ENCODE measurements at places on chromosomes 5 and 9.

GRCh38 chr5:28542987-28543386, 1504.6 kb upstream of the CDH9 start:
- no peak for DNase-seq

- no peak for DNase-seq
Measured at GRCh38 chr5:123033157-123033671, 3.3 kb downstream of the PPIC start.

GRCh38 chr5:80238097-80238496, 17.8 kb downstream of the SERINC5 start:
- no peak for DNase-seq

GRCh38 chr9:131091352-131091992, 4.9 kb upstream of the AIF1L start:
- no peak for DNase-seq

- DNase-seq: no peak
Measured at GRCh38 chr5:107621089-107621488, 49.6 kb downstream of the EFNA5 start.

GRCh38 chr5:6781716-6782115, 68.5 kb downstream of the TENT4A start:
- DNase-seq: no peak

DNA sequence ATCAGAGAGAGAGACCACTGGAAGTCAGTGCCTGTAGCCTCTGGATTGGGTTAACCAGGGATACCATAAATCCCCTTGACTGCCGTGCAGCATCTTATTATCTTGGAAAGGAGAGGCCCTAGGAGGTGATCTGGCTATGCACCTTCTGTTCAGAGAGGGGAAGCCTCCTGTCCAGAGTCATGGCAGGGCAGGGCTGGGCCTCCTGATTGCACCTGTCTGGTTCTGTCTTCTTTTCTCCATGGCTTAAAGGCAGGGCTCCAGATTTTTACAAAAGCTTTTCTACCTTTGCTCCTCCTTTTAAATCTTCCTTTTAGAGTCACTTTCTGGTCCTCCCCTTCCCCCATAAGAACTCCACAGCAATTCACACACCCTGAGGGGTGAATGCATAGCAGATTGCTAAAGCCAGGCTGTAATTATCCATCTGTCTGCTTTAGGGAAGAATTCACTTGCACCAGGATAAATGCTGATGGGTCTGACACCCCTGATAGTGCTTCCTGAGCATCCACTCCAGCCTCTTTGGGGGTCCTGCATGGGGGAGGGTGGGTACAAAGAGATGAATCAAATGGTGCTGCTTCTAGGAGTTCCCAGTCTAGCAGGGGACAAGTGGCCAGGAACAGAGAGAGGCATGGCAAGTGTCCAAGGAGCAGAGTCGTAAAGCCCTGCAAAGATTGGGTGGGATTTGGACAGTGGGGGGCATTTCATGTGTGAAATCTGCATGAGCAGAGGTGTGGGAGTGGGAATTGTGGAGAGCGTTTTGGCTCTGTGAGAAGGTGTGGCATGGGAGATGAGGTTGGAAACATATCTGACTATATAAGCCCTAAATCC, 141.3 kb upstream of the ALDH1B1 start:
- DNase-seq: no peak

- DNase-seq: no peak
Measured at GRCh38 chr5:160036243-160036642, 27.3 kb downstream of the TTC1 start.

GRCh38 chr9:77679088-77679487, 31.0 kb upstream of the GNA14 start:
- DNase-seq: no peak

DNA sequence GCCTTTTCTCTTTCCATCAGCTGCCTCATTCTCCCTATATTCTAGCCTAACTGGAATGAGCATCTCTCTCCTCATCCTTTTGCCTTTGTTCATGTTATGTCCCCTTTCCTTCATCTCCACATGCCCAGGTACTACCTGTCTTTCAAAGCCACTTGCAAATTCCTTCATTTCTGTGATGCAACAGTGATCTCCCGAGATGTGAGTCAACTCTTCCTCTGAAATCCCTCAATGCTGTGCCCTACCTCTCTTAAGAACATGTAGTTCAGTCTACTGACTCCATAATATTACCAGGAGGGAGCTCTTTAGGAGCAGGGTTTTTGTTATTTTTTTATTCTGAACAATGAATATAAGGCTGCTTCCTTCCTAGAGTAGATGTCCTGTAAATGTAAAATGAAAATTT, 91.6 kb downstream of the ZNF462 start:
- DNase-seq: no peak

- DNase-seq: no peak
Measured at GRCh38 chr9:34518896-34519295, 3.9 kb downstream of the ENHO start.

DNA sequence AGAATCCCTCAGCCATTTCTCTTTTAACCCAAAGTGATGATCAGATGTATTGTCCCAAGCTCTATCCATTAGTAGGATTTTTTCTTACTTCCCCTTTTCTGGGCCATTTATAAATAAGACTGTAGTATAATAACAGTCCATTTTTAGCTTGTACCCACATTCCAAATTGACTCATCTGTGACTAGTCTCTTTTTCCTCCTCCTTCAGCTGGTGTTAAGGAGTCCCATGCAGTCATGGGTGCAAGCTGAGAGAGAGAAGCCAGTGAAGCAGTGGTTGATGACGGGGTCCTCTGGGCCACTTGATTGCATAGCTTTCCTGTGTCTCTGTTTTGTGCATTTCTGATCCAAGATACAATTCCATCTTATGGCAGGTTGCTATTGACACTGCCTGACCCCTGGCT, 476.0 kb upstream of the CD180 start:
- DNase-seq: no peak

GRCh38 chr9:129311643-129312042, 133.6 kb upstream of the IER5L start:
- DNase-seq: no peak

DNA sequence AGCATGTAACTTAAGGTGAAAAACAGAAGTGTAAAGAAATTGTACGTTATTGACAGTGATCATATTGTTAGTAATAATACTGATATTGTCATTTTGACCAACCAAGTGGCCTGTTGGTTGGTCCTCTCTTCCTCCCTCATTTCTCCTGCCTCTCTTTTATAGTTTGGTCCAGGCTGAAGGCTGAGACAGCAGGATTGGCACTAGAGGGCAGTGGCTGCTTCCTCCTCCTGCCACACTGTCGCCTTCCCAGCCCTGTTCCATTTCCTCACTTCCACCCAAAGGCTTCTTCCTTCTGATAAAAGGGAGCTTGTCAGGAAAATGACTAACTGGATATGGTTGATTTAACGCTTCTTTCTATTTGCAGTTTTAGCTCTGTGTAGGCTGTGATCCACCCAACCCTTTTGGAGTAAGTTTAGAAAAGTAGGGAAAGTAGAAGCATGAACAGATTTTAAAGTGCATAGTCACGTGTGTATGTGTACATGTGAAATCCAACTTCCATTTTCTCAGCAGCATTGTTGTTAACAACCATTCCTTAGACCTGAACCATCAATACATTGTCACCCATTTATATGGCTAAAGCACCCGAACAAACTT, 35.6 kb downstream of the PTCD2 start:
- no peak for DNase-seq

- DNase-seq: no peak
Measured at GRCh38 chr9:102521097-102521755, 473.9 kb upstream of the CYLC2 start.

DNA sequence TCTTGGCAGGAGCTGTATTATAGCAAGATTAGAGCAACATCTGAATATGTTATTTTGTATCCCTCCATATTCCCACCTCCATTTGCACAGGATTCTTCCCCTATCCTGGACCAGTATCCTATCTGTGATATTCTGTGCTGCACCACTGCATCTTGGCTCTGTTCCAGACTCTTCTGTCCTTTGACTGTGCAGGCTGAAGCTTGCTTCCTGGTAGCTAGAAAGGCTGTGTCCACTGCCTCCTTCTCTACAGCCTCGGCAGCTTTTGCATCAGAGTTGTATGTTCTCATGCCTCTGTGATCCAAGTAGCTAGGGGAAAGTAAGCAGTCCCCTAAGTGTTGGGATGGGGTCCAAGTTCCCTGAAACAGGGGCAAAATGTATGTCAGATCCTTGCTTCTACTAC, 104.1 kb downstream of the GAS1 start:
- no peak for DNase-seq

DNA sequence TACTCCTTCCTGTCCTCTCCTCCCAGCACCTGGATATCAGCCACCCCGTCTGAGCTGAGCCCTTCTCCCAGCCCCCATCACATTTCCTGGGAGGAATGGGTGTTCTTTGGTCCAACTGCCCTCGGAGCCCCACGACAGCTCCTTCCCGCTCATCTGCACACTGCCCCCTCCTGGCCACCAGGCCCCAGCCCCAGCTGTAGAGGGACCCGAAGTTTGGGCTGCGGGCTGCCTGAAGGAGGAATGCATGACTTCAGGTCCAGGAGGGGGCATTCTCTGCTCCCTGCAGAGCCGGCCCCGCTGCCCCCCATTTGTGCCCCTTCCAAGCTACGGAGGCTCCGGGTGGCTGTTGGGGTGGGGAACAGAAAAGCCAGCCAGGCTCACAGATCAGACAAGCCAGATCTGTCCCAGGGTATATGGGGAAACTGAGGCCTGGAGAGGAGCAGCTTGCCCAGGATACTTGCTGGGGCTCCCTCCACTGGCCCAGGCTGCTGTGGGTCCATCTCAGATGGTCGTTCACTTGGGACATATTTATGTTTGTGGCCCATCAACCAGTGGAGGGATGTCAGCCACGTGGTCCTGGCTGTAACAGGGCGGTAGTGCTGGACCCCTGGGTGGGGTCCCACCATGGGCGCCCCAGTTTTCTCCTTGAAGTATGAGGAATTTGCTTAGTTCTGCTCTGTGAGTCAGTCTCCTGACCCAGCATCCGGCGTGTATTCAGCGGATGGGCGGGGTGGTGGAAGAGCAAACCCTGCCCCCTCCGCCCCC, 33.1 kb downstream of the DAB2IP start:
- DNase-seq: no peak

DNA sequence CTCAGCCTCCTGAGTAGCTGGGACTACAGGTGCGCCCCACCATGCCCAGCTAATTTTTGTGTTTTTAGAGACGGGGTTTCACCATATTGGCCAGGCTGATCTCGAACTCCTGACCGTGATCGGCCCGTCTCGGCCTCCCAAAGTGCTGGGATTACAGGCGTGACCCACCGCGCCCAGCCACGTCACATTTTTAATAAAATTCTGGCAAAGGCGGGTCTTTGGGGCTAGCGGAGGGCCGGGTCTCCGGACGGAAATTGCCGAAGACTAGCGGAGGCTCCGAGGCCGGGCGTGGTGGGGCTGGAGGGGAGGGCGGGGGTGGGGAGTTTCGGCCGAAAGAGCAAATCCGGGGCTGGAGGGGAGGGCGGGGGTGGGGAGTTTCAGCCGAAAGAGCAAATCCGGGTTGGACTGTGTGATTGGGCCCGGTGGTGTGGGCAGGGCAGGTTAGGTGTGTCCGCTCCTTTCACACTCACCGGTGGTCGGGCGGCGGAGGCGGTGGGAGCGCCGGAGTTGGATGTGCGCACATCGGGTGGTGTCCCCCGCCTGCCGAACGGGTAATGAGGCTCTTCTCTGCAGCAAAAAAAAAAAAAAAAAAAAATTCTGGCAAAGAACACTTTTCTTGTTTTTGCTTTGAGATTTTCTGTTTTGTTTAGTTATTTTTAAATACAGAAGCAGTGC, 27.1 kb downstream of the RUFY1 start:
- no peak for DNase-seq

DNA sequence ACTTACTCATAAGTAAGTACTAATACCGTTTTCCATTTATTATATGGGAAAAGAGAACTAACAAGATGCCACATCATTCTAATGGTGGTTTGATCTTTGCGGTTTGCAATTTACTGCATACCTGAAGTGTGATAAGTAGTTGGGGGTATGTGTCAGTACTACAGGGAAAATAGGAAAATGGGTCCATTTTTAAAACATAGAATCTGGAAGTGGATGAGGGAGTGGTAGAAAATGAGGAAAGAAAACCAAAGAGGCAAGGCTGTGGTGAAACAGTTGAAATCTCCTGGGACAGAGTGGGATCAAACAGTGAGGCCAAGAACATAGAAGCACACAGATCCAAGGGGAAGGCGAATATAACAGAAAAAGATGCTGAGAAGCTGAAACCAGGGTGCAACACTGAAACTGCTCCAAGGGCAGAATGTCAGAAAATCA, 6.7 kb downstream of the ADAMTSL1 start:
- no peak for DNase-seq

GRCh38 chr5:154478224-154478565, at the start of gene HAND1:
Gene HAND1, minus strand, starts transcription at chr5:154478227. Its CDS starts 219 bp downstream, at chr5:154478008.
- no peak for DNase-seq

DNA sequence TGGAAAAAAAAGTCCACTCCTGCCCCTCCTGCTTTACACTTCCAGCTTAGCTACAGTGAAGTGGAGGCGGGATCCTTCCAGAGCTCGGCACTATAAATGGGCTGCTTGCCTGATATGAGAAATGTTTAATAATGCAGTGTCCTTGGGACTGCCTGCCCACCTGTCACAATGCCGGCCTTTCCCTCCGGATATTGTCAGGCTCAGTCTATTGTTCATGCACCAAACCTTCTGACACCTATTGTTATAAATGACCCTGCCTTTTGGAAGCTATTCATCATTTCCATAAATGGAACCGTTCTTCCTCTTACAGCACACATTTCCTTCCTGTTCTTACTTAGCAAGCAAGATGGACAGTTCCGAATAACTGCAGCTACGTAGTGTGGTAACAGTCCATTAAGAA, 146.3 kb downstream of the DMAC1 start:
- no peak for DNase-seq

DNA sequence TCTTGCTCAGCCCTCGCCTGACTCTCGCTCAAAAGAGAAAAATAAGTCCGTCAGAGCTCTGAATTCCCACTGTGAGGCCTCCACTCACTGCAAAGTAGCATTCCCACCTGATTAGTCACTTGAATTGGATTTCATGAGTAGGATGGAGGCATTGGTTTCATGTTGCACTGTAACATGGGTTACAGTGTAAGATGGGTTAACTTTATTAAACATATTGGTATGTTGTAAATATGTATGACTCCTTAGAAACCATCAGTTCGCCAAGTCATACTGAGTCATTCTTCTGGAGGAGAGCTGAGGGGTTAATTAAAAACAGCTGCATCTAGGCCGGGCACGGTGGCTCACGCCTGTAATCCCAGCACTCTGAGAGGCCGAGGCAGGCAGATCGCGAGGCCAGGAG, 93.8 kb upstream of the BNC2 start:
- no peak for DNase-seq

GRCh38 chr9:118961857-118962256, 407.4 kb downstream of the BRINP1 start:
- DNase-seq: no peak

DNA sequence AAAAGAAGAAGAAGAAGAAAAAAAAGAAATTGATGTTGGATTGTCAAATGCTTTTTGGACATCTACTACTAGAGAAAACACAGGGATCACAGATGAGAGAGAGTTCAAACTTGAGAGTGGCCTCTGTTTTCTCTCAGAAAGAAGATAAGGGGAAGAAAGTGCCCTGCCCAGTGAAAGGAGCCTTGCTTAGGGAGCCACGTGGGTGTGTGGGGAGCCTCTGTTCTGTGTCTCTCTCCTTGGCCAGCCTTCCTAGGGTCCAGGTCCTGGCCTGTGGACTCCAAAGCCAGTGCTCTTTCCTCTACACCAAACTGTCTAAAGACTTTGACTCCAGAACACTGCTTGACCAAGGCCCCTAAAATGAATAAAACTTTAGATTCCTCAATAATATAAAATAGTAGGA, 22.0 kb upstream of the COL15A1 start:
- no peak for DNase-seq

GRCh38 chr9:120441426-120442307, 138.3 kb downstream of the CDK5RAP2 start:
- DNase-seq: no peak

GRCh38 chr9:93670208-93671019, 94.0 kb downstream of the PHF2 start:
- no peak for DNase-seq

GRCh38 chr5:170554521-170555267, 50.9 kb downstream of the KCNIP1 start:
- no peak for DNase-seq

Data from B cell (primary cell).